Fibroblast of villous mesenchyme (primary cell): ENCODE measurements at places on chromosomes 2 and 18. TPM values are rescaled to one million over a fixed set of nuclear protein-coding genes. Genes with fewer than 3 reads are reported as not detected.

- no peak for DNase-seq
These were observed 30.9 kb upstream of the OSBPL6 start for GRCh38 chr2:178163395-178163794.

GRCh38 chr2:174364628-174365027, 29.9 kb downstream of the SP9 start:
- no peak for DNase-seq

DNA sequence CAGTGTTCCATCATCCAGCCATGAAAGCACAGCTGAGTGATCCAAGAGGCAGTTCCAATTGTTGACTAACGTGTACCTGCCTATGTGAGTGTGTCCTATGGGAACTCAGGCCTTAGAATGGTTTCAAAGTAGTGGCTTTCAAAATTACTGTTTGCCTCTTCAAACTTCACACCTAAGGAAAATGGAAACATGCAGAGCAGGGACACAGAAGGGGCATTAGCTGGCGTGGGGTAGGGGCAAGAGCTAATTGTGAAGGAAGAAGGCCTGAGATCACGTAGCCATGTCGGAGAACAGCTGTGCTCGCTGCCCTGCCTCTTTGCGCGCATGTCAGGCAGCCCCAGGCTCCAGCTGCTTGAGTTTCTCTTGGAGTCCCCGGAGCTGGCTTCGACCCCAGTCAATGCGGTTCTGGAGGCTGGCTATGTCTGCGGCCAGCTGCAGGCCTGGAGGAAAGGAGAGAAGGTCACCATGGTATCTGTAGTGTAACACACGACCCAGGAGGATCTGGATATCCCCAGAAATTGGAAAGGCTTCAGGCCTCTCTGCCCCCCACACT, 3.8 kb upstream of the IMP4 start:
- DNase-seq: no peak

Gene MC5R
- not detected in 2 replicates for total RNA-seq

DNA sequence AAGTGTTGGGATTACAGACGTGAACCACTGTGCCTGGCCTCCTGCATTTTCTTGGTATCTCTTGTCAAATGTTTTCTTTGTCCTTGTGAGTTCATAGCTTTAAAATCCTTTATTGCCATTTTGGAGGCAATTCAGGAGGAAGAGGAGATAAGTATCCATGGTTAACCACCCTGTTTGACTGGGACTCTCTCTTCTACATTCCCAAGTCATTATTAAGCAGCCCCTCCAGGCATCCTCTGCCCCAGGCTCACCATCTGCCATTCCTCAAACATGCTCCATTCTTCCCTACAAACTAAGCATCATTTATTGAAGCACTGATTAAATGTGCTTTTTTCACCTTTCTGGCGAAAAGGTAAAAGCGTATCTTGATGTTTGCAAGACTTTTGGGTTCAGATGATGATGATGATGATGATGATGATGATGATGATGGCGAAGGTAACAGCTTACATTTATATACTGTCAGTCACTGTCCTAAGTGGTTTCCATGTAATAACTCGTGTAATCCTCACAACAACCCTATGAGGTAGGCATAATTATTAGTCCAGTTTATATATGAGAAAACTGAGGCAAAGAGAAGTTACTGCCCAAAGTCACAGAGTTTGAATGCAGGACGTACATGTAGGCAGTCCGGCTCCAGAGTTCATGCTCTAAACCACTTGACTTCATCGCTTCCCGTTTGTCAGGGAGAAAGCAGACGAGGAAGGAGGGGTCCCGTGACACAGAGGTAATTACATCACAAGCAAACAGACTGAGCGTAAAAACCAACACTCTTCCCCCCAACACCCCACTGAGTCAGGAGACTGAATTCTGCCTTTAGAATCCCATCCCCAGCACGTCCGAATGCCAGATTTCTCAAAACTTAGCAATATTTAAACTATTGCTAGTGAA, 69.7 kb upstream of the ACKR3 start:
- DNase-seq: no peak

GRCh38 chr18:35514283-35514682, 16.5 kb upstream of the INO80C start:
- DNase-seq: no peak
